Stimulated activated CD4-positive, alpha-beta T cell treated with anti-CD3 and anti-CD28 coated beads, Interleukin-12 subunit alpha, Interleukin-12 subunit beta, amount 100 ng/mL, for 24 hours (primary cell): ENCODE measurements at places on chromosomes 11 and 22.

DNA sequence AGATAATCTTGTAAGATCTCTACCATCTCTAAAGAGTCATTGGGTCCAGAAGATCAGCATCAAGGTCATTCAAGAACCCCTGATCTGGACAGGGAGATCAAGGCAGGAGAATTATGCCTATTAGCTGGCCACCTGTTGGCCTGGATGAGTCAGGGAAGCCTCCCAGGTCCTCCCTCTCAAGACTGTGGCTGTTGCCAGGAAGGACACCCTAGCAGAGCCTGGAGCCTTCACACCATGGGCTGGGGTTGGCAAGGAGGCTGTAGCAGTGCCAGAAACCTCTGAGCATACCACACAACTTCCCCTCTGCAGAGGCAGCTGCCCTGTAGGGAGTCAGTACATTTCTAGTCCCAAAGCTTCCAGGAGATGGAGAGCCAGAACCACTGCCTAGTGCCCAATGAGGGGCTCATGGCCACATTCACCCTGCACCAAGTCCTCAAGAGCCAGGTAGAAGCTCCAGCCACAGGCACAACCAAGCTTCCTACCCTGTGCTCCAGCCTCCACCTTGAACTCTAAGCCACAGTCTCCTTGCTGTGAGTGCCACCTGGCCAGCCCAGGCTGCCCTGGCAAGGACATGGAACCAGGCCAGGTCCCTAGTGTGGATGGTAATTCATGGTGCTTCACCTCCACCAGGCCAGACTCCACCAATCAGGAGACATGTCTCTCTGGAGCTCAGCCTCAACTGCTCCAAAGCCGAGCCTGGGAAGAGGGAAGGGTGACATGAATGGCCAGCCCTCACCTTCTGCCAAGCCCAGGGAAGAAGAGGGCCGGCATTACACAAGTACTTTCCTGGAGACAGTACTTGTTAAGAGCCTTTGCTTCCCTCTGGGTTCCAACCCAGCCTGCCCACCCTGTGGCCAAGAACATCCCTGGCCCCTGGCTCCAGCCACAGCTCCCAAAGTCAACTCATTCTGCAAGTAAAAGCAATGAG is 124.3 kb downstream of the BUD13 start:
- DNase-seq, result no peak

DNA sequence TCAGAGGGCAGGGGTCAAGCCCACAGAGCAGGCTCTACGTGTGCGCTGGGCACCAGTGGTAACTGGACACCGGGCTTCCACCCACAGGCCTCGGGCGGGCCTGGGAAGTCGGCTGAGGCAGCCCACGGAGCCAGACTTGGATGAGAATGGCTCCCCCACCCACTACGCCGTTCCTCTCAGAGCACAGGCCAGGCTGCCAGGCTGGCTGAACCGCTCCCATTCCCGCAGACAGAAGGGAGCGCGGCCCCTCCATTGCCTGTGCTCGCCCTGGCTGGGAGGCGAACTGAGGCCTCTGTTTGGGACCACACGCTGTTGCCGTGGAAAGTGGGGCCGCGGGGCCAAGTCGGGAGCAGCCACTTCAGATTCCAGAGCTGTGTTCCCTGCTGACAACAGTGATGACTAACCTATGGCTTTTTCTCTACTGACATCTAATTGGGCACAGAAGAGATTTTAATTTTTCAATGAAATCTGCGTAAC is 63.9 kb downstream of the MYH9 start:
- no peak for DNase-seq

DNA sequence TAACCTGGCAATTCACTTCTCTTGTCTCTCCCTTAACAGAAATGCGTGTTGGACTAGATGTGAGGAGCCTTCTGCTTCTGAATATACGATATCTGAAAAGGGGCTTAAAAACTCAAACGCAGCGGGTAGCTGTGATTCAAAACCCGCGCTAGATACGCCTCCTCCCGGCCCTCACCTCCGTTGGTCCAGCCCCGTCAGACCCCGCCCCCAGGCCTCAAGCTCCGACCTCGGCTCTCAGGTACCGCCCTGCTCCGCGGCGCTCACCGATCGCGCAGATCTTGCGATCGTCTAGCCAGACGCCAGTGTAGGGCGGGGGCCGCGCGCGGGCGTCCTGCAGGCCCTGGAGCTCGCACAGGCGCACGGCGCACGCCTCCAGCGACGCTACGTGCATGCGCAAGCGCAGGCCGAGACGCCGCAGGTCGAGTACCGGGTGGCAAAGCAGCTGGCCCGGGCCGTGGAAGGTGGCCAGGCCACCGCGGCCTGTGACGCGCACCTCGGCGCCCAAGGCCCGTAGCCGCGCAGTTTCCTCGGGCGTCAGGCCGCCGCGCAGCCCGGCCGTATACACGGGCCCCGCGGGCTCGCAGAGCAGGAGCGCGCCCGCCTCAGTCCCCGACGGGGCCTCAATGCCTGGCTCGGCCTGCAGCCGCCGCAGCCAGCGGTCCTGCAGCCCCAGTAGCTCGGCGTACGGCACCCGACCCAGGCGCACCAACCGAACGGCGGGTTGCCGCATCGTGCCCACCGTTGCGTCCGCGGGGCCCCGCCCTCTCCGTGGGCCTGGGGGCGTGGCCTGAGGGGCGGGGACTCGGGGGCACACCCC is at the start of gene LIPT2:
Gene LIPT2, minus strand, starts transcription at position 751 of the 817 bp plus-strand sequence. Its CDS starts 21 bp downstream, at position 730.
- DNase-seq, result peak; percentile 97

- peak; percentile 43 for DNase-seq
These were observed 55.0 kb downstream of the MYH9 start for GRCh38 chr22:36332623-36333332.

GRCh38 chr22:35883031-35883620 is 145.5 kb downstream of the RBFOX2 start:
- DNase-seq, result no peak

- DNase-seq, result no peak
These were observed 1.3 kb downstream of the PACSIN2 start for GRCh38 chr22:43013355-43014315.

DNA sequence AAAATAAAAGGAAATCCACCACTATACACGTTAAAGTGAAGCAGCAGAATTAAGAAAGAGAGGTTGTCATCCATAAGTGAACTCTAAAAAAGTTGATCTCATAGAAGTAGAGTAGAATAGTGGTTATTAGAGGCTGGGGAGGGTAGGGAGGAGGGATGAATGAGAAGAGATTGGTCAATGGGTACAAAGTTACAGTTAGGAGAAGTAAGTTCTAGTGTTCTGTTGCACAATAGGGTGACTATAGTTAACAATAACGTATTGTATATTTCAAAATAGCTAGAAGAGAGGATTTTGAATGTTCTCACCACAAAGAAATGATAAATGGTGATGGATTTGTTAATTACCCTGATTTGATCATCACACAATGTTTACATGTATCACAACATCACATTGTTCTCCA is 72.0 kb downstream of the CD82 start:
- no peak for DNase-seq

DNA sequence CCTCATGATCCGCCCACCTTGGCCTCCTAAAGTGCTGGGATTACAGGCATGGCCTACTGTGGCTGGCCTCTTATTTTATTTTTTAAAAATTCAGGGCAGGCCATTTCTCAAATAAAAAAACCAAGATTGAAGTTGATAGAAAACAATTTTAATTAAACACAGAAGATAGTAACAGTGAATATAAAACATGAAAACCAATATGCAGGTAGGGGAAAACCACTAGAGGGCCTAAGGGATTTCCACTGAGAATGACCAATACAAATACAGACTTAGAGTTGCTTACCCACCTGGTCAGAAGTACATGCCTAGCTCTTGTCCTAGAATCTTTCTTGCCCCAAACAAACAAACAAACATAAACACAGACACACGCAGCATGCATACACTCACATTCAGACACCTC is 1.7 kb upstream of the RTCB start:
- no peak for DNase-seq

GRCh38 chr11:116598036-116598435 is 174.8 kb downstream of the BUD13 start:
- no peak for DNase-seq

- DNase-seq, result no peak
These were observed 98.8 kb upstream of the PITPNB start for GRCh38 chr22:28017859-28018258.

DNA sequence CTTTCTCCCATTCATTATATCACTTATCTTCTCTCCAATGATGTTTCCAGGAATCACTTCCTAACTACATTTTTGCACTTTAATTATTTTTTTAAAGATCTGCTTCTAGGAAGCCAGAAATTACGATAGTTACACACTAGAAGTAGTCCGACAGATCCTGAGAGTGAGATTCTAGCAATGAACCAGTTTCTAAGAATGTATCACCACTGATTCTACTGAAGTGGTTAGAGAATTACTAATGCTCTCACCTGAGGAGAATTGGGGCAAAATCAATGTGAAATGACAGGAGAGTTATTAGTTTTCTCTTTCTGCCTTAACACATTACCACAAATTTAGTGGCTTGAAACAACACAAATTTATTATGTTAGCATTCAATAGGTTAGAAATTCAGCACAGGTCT is 241.2 kb downstream of the CASP12 start:
- DNase-seq, result no peak

DNA sequence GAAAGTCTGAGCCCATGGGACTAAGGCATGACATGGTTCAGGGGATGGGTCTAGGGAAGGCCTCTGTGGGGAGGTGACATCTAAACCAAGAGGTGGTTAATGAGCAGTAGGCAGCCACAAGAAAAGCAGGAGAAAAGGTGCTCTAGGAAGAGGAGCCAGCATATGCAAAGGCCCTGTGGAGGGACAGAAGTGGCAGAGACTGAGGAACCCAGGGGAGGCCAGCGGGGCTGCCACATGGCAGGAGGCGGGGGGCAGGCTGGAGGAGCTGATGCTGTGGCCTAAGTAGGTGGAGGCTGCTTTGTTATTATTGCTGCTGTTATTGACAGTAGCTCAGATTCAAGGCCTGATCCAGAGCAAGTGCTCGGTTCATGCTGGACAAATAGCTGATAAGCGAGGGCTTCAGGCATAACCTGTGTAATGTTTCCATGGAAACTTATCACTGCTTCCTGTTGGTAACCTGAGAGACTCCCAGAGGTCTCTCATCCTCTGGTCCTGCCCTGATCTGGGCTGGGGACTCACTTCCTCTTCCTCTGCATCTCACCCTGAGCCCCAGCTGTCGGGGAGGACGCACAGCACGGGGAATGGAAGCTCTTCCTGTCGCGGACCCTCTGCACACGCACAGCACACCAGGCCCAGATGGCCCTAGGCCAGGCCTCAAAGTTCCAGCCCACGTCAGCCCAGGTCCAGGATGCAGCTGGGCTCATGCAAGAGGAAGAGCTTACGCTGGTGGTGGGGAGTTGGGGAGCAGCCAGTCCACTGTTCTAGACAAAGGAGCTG is 75.2 kb upstream of the TP53I11 start:
- DNase-seq, result no peak

- DNase-seq, result no peak
These were observed 11.2 kb downstream of the SYT7 start for GRCh38 chr11:61569701-61570100.

GRCh38 chr11:108601150-108601549 is 7.6 kb upstream of the EXPH5 start:
- no peak for DNase-seq

DNA sequence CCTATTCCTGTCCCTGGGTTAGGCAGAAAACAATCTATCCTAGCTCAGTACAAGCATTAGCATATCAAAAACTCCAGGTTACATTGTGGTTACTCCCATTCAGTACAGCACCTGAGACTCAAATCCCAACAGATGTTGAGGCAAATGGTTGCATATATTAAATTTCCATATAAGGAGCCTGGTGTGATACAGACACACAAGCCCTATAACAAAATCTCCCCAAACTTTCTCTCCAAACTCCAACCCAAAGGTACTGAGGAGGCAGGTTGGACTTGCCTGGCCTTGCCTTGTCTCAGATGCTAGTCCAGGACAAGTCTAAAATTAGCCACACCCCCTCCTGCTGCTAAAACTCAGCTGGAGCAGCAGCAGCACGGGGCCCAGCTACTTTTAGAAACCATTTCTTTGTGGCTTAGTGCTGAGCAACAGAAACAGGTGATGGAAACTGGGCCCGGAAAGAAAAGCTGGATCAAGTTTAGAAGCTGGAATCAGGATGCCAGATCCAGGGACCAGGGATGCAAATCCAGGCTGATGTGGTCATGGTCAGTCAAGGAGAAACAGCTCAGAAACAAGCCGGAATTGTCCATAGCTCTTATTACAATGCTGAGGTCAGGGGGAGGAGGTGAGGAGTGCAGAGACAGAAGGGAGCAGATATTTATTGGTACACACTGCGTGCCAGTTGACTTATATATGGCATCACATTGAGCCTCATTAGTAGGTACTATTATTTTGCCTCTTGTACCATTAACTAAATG is 73.7 kb upstream of the AMOTL1 start:
- no peak for DNase-seq

- no peak for DNase-seq
These were observed 76.8 kb upstream of the CREB3L1 start for GRCh38 chr11:46200537-46201281.

GRCh38 chr11:4464216-4465159 is 15.4 kb downstream of the OR52K2 start:
- DNase-seq, result no peak

DNA sequence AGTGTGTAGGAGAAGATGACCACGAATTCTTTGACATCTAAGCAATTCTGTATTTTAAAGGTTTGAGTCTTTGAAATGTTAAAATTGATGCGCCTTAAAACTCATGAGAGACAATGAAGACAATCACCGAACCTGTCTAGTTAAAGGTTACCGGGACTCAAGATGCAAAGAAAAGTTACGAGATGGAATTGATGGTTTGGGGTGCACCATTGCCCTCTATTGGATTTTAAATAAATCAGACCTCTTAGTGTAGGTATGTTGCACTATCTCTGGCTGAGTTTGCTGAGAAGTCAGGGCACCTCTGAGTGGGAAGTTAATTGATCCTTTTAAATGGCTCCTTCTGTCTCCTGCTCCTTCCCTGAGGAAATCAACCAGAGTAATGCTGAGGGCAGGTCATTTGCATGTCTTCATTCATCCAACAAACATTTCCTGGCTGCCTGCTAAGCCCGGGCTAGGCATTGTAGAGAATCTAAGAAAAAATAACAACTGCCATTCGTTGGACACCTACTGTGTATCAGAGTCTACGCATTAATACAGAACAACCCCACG is 19.4 kb upstream of the TMA7B start:
- DNase-seq, result no peak

DNA sequence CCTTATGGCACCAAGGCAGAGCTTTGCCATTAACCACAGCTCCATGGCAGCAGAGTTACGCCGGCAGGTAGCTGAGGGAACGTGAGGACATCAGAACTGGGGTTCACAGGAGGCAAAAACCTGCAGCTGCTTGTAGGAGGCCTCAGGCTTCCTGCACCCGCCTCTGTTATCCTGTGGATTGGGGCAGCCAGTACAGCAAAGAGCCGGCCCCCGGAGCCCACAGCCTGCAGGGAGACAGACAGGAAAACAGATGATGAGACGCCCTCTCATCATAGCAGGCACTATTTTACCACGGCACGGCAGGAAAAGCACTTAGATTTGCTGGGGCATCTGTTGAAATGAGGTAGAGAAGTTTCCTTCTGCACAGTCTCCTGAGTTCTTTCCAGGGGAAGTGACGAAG is 870.3 kb downstream of the TBC1D22A start:
- DNase-seq, result no peak

GRCh38 chr22:43881091-43882061 is 10.4 kb downstream of the PNPLA5 start:
- DNase-seq, result no peak

- DNase-seq, result no peak
These were observed 587 bp upstream of the ALDH3B1 start for GRCh38 chr11:68009391-68010089.
